Activated CD8-positive, alpha-beta memory T cell treated with anti-CD3 and anti-CD28 coated beads, Interleukin-2, amount 10 ng/mL, durations not matched to agents 7 days and 5 days (primary cell): ENCODE measurements at places on chromosomes 1 and 21.

- no peak for DNase-seq
These were observed 74.6 kb downstream of the PGBD5 start for GRCh38 chr1:230351514-230351913.

GRCh38 chr1:112436384-112437156 is 40.6 kb downstream of the CTTNBP2NL start:
- no peak for DNase-seq

GRCh38 chr1:108049178-108049819 is 84.3 kb upstream of the VAV3 start:
- DNase-seq: no peak

DNA sequence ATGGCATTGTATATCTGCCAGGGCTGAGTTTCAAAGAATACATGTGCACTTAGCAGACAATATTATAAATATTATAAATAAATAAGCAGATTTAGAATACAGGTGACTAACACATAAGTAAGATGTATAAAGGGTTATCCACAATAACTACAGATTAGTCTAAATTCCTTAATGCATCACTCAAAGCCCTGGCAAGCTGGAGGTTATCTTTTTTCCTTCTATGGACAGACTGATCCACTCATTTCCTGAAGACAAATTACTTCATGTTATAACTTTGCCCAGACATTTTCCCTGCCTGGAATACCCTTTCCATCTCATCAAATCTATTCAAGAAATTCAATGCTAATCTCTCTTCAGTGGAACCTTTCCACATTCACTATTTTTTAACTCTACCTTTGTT is 38.8 kb downstream of the LUZP1 start:
- DNase-seq: no peak

GRCh38 chr1:205928317-205928716 is 14.9 kb downstream of the SLC26A9 start:
- DNase-seq: no peak

GRCh38 chr1:223788746-223789415 is 56.9 kb downstream of the TP53BP2 start:
- no peak for DNase-seq

DNA sequence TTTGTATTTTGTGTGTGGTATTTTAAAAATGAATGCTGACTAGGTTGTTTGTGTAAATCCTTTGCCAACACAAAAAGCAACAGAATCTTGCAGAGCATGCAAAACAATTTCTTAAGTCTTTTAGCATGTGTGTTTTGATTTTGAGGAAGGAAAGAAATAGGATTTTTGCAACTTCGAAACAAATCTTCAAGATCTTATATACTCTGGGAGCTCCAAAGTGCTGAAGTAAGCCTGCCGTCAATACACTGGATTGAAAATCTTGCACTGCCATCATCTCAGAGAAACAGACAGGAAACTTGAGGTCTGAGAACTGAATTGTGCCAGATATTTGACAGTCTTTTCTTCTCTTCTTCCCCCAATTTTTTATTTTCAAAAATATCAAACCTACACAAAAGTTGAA is 29.3 kb upstream of the DISP1 start:
- no peak for DNase-seq

DNA sequence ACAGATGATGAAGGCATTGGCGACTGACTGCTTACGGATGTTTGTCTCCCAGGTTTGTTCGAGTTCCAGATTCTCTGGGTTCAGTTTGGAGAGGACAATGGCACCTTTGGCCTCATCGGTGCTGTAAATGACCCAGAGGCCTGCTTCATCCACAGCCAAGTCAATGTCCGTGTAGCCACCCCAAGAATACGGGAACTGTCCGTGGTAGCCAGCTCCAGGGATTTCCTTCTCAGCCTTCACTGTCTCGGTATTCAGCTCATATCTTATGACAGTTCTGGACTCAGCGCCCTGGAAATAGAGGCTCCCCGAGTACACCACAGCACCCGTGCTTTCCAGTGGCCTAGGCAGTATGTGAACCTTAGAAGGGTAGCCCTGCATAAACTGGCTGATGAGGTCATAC is 14.1 kb downstream of the MYOCOS start:
- no peak for DNase-seq

DNA sequence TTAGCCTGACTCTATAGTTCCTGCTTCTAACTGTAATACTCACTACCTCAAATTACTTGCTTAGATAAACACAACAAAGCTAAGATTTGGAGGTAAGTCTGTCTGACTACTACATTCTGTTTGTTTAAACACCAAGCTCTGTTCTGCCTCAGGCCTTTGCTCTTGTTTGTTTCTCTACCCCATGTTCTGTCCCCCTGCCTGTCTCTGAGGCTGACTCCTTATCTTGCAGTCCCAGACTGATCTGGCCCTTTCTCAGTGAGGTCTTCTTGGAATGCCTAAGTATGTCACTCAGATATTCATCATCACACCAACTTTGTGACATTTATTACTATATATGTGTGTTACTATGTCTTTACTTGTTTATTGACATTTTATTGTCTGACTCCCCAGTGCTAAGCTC is 425.5 kb downstream of the LMO4 start:
- DNase-seq: no peak

DNA sequence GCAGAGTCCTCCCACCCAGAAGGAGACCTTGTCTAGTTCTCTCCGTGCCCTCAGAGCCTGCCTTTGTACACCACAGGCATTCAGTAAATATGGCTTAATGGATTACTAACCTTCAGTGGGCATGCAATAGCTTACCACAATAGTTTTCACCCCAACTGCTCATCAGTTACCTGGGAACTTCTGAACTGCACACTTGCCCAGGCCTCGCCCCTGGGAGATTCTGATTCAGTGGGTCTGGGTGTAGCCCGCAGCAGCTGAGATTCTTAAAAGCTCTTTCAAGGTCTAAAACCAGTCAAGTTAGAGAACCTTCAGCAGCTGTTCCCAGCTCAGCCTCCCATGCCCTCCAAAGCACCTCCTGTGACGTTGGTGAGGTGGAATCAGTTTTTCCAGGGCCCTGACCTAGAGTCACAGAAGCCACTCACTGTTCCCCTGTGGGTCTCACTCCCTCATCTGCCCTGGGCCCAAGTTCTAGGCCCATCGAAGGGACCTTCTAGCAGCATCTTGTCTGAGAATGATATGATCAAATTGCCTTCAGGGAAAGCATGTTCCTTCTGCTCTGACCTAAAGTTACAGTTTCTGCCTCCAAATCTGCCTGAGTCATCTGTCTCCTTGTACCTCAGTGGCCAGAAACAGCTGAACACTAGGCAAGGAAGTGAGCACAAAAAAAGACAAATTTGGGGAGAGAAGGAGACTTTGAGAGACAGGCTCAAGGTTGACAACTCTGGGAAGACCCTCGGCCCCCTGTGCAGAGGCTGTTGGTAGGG is 10.8 kb downstream of the ASAP3 start:
- no peak for DNase-seq

DNA sequence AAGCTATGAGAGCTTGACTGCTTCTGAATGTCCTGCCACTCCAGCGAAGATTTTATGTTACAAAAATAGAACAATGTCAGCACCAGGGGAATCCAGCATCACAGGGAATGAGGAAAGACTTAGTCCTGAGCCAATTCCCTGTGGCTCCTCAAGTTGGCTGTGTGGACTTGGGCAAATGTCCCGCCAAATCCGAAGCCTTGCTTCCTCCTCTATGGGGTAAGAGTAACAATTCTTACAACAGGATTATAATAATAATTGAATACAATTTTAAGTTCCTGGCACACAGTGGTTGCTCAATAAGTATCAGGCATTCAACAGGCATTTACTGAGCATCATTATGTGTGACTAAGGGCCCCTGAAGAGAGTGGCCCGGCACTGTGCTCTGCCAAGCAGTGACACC is 44.4 kb downstream of the STPG1 start:
- no peak for DNase-seq

DNA sequence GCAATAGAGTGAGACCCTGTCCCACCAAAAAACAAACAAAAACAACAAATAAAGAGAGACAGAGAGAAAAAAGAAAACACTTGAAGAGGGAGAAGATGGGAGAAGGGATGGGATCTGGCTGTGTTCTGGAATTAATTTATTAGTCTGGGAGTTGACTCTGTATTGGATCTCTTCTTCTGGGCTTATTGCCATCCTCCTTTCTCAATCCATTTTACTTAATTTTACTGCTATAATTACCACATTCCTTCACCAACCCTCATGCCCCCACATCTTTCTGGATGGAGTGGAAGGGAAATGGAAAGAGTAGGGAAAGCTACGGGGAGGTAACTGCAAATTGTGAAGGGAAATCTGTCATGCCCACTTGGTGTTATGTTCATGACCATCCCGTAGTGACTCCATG is 42.9 kb downstream of the FMN2 start:
- no peak for DNase-seq
